Activated CD4-positive, alpha-beta T cell treated with anti-CD3 and anti-CD28 coated beads, Interleukin-2, amount 10 ng/mL, durations not matched to agents 7 days and 5 days (primary cell): ENCODE measurements at places on chromosomes 11 and 22. TPM values are rescaled to one million over a fixed set of nuclear protein-coding genes. Genes with fewer than 3 reads are reported as not detected.

The PRAME gene
- not detected for total RNA-seq

The RRM1 gene
- total RNA-seq = 177 TPM

The MYRF gene
- 1.1 TPM for total RNA-seq

The HYOU1 gene
- total RNA-seq = 119 TPM

The C11orf16 gene
- total RNA-seq = not detected

The RGL4 gene
- 29.1 TPM for total RNA-seq

The BDNF gene
- total RNA-seq = not detected

The UNC93B1 gene
- total RNA-seq = 34.3 TPM

- no peak overlapping the region for H3K27ac ChIP-seq
- H3K36me3 ChIP-seq = no peaks in the 10 kb centered on the region
- no peak for DNase-seq
- no peaks in the 10 kb centered on the region for H3K4me1 ChIP-seq
- H3K27me3 ChIP-seq = peaks cover 5% of the 10 kb centered on the region
- H3K4me3 ChIP-seq = no peak overlapping the region
Measured at GRCh38 chr22:35972559-35972958, 56.1 kb downstream of the RBFOX2 start.

DNA sequence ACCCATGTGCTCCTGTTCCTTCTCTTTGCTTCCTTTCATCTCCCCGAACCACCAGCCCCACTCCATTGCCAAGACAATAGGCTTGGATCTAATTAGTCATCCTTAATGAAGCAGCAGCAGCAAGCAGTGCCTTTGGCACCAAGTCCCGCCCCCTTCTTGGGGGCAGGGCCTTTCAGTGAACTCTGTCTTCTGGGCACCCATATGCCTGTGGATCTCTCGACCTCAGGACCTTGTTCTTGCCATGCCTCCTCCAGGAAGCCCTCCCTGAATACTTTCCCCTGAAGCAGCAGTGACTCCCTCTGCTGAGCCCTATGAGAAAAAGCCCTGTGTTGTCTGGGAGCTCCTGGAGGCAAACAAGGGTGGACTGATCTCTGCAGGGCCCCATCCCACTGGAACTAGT lies 32.1 kb downstream of the ARHGEF17 start:
- no peak for DNase-seq
- H3K4me1 ChIP-seq = no peaks in the 10 kb centered on the region
- H3K36me3 ChIP-seq = no peaks in the 10 kb centered on the region
- H3K27ac ChIP-seq = no peak overlapping the region

DNA sequence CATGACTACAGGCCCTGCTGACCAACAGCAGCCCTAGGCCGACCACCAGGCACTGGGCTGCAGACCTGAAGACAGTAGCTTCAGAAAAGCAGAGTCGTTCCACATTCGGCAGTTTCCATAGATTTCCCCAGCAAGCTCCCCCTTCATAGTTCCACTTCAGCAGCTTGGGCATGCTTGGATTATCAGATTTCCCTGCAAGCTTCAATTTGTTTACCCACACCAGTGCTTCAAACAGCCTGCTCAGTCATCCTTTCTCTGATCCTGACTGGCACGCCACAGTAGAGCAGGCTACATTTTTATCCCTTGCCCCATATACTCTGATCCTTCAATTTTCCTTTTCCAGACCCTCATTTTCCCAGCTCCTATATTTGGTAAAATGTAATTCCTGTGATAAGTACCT lies 51.1 kb upstream of the CFAP300 start:
- H3K36me3 ChIP-seq = no peaks in the 10 kb centered on the region
- no peak overlapping the region for H3K4me3 ChIP-seq
- no peaks in the 10 kb centered on the region for H3K4me1 ChIP-seq

- H3K4me1 ChIP-seq = no peaks in the 10 kb centered on the region
- H3K27me3 ChIP-seq = no peaks in the 10 kb centered on the region
- H3K27ac ChIP-seq = no peak overlapping the region
- no peak for DNase-seq
Measured at GRCh38 chr11:70476669-70477068, 78.3 kb downstream of the CTTN start.

- peaks cover 2% of the 10 kb centered on the region for H3K27me3 ChIP-seq
- no peak overlapping the region for H3K27ac ChIP-seq
- peaks cover 20% of the 10 kb centered on the region for H3K4me1 ChIP-seq
- H3K4me3 ChIP-seq = no peak overlapping the region
- no peak for DNase-seq
Measured at GRCh38 chr22:21635771-21636510, 3.4 kb downstream of the CCDC116 start.

GRCh38 chr11:107172996-107173395 lies 154.7 kb upstream of the GUCY1A2 start:
- H3K27ac ChIP-seq = no peak overlapping the region
- no peaks in the 10 kb centered on the region for H3K4me1 ChIP-seq
- no peaks in the 10 kb centered on the region for H3K36me3 ChIP-seq
- H3K4me3 ChIP-seq = no peak overlapping the region
- DNase-seq = no peak

DNA sequence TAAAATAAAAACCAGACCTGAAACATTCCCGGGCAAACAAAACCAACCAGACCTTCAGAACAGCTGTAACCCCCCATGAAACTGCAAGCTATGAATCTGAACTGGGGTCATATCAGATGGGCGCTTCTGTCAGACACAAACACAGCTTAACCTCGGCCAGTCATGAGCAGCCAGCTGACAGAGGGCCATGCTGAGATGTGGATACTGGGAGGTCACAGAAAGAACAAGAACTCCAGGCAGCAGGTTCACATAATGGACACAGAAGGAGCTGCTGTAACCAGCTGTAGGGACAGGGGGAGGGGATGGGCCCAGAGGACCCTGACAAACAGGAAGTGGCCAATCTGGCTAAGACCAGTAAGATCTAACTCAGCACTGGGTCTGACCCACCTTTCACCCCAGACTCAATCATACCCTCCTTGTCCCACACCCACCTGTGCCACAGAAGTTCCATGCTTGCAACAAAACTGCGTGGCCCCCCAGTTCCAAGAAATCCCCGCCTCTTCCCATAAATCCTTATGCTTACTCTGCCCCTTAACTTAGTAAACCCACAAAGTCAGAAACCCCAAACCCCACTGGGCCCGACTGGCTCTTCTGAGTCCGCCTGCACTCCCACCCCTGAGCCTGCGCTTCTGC lies 4.0 kb downstream of the APOL4 start:
- peaks cover 37% of the 10 kb centered on the region for H3K4me1 ChIP-seq
- no peaks in the 10 kb centered on the region for H3K36me3 ChIP-seq
- H3K4me3 ChIP-seq = no peak overlapping the region
- H3K27me3 ChIP-seq = peaks cover 2% of the 10 kb centered on the region
- peak; percentile 19 for DNase-seq

- no peaks in the 10 kb centered on the region for H3K4me1 ChIP-seq
- H3K36me3 ChIP-seq = no peaks in the 10 kb centered on the region
- H3K27ac ChIP-seq = no peak overlapping the region
- no peak overlapping the region for H3K4me3 ChIP-seq
Measured at GRCh38 chr22:49687333-49687732, 140.3 kb downstream of the BRD1 start.

GRCh38 chr22:43783777-43784176 lies 28.3 kb downstream of the EFCAB6 start:
- no peak overlapping the region for H3K4me3 ChIP-seq
- H3K4me1 ChIP-seq = no peaks in the 10 kb centered on the region
- H3K27me3 ChIP-seq = peaks cover 16% of the 10 kb centered on the region
- H3K27ac ChIP-seq = no peak overlapping the region
